ENCODE measurements at places on chromosomes 5 and 9.

DNA sequence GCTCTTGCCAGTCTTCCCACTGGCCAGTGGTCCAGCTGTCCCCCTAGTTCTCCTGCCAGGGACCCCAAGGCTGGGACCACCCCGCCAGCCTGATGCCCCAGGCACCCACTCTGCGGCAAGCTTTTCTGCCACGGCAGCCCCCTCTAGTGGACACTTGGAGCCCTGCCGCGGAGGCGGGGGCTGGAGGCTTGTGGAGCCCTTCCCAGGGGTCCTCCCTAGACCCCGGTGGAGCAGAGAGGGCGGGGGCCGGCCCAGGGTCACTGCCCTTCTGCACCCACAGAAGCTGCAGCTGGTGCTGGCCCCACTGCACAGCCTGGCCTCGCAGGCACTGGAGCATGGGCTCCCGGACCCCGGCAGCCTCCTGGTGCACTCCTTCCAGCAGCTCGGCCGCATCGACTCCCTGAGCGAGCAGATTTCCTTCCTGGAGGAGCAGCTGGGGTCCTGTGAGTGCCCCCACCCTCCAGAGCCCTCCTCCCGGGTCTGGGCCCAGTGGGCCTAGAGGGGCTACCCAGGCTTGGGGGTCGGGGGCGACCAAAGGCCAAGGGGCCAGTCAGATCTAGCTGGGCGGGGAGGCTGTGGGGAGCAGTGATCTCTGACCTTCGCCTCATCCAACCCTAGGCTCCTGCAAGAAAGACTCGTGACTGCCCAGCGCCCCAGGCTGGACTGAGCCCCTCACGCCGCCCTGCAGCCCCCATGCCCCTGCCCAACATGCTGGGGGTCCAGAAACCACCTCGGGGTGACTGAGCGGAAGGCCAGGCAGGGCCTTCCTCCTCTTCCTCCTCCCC is 9.1 kb downstream of the EGFL7 start:
- DNase-seq = peak; percentile 26

DNA sequence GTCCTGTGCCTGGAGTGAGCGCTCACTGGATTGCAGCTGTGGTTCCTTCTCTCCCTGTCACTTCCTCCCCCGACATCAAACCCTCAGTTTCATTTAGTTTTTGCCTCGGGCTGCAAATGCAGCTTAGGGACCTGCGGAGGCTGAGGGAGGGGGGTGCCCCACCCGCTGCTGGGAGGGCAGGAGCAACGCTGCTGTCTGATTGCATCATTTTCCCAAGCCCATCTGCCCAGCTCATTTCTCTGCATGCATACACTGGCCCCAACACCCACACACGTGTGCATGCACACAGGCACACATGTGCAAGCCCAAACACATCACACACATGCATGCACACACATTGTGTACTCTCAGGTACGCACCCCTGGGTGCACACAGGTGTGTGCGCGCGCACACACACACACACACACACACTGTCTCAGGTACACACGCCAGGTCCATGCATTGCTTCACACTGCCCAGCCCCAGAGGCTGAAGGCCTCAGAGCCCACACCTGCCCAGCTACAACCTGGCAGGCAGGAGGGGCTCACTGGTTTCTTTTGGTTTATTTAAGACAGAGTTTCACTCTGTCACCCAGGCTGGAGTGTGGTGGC is 3.4 kb downstream of the ASS1 start:
- peak; percentile 38 for DNase-seq

GRCh38 chr5:59098743-59099142 is 515.9 kb downstream of the RAB3C start:
- DNase-seq = no peak

DNA sequence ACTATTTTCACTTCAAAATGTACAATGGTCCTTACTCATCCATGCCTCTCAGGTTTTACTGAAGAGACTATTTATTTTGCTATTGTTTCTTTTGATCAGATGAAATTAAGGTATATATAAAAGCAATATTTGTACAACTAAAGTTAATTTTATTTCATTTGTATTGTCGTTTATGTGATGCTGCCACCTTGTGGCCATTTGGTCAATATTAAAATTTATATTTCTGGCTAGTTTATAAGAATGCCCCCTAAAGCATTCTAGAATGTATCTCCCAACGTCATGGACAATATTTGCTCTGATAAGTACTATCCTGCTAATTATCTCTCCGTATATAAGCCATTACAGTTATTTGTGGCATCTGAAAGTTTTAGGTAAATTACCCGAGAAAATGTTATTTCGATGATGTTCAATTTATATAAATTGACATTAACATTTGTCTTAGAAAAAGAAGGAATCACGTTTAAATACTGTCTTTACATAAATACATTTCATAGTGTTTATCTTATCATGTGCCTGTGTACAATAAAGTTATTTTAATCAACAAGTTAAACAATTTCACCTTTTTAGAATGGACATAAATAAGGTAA is 680.0 kb downstream of the TAF11L14 start:
- DNase-seq = no peak

- no peak for DNase-seq
These were observed 15.9 kb upstream of the GPX3 start for GRCh38 chr5:151004499-151004898.

DNA sequence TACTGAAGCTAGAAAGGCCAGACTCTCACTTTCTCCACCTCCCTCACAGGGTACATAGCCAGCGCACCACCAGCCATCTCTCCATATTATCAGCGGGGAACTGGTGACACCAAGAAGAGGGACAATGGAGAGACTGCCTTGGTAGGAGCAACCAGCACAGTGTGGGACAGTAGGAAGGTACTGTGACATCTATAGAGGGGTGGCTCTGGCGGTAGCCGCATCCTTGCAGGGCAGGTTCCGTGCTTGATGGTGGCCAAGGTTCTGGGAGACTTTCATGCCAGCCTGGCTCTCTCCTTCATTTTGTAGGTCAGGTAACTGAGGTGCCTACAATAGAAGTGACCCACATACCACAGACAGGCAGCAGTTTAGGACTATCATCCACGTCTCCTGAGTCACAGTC is 65.5 kb upstream of the SMIM23 start:
- DNase-seq = no peak

DNA sequence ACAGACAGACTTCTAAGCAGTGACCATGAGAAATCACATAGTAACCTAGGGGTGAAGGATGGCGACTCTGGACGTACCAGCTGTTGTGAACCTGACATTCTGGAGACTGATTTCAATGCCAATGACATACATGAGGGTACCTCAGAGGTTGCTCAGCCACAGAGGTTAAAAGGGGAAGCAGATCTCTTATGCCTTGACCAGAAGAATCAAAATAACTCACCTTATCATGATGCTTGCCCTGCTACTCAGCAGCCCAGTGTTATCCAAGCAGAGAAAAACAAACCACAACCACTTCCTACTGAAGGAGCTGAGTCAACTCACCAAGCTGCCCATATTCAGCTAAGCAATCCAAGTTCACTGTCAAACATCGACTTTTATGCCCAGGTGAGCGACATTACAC is 38.0 kb upstream of the CCDC152 start:
- DNase-seq = no peak

GRCh38 chr9:5846501-5846921 is 13.6 kb upstream of the ERMP1 start:
- no peak for DNase-seq

DNA sequence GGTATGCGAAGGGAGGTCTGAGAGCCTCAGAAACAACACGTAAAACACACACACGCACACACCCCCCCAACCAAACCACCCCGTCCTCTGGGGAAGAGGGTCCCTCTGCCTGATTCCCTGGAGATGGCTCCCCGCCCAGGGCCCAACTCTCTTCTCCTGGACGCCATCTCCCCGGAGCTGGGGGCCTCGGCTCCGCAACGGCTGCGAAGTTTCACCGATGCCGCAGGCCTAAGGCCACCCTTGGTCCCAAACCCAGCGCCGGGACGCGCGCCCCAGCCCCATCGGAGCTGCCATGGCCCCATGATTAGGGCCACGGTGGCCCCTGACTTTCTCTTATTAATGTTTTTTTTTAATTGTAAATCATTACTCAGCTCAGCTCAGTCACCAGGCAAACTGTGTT is 181.4 kb upstream of the TBCA start:
- DNase-seq = no peak

DNA sequence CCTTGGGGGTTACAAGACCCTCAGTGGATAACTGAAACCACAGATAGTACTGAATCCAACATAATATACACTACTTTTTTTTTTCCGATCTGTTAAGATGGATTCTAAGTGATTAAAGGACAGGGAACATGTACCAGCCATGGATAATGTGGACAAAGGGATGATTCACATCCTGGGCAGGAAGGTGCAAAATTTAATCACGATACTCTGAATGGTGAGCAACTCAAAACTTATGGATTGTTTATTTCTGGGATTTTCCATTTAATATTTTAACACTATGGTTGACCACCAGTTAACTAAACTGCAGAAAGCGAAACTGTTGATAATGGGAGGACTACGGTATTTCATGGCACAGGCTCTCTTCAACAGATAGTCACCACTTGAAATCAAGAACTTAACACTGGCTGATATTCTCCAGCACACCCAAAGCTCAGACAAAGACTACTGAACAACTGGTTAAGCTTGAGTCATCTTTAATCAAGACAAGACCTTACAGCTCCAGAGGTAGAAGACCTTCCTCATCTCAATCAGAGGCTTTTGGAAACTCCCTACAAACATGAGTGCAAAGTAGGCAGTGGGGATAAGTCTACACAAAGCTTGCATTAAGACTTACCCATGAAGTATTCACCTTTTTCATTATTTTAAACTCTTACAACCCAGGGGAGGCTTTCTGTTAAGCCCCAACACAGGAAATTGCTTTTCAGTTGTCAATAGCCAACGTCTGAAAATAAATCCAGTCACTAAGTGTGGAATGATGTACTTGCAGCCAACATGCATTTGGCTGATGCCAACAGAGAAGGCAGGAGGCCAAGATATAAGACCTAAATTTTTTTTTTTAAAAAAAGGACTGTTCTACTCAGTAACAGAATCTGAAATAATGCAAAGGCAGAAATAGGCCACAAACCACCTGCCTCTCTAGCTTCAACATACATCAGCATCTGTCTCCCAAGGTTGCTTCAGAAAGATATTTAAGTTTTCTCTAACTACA is 78.7 kb downstream of the ELAVL2 start:
- DNase-seq = no peak

- DNase-seq = no peak
These were observed 37.0 kb upstream of the RPS23 start for GRCh38 chr5:82314964-82315758.

GRCh38 chr9:567128-567746 is 274.3 kb upstream of the DMRT1 start:
- DNase-seq = no peak

DNA sequence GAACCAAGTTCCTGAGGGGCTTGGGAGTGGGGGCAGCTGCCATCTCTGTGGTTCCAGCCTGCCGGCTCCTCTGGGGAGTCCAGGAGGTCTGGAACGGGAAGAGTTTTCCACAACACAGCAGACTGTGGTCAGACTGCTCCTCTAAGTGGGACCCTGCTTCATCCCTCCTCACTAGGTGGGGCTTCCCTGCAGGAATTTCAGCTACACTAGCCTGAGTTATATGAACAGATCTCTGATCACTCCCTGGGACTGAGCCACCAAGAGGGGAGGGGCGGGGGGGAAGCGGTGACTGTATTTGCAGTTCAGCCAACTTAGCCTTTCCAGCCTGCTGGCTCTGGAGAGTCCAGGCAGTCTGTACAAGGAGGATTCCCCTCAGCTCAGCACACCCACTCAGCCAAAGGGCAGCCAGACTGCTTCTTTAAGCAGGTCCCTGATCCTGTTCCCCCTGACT is 19.4 kb downstream of the DTWD2 start:
- peak; percentile 67 for DNase-seq

- no peak for DNase-seq
These were observed 79.9 kb upstream of the FBXW11 start for GRCh38 chr5:172086194-172086975.

- DNase-seq = no peak
These were observed 51.6 kb upstream of the ZFR start for GRCh38 chr5:32496104-32496503.

GRCh38 chr5:159650803-159651202 is 265.5 kb upstream of the ADRA1B start:
- no peak for DNase-seq

DNA sequence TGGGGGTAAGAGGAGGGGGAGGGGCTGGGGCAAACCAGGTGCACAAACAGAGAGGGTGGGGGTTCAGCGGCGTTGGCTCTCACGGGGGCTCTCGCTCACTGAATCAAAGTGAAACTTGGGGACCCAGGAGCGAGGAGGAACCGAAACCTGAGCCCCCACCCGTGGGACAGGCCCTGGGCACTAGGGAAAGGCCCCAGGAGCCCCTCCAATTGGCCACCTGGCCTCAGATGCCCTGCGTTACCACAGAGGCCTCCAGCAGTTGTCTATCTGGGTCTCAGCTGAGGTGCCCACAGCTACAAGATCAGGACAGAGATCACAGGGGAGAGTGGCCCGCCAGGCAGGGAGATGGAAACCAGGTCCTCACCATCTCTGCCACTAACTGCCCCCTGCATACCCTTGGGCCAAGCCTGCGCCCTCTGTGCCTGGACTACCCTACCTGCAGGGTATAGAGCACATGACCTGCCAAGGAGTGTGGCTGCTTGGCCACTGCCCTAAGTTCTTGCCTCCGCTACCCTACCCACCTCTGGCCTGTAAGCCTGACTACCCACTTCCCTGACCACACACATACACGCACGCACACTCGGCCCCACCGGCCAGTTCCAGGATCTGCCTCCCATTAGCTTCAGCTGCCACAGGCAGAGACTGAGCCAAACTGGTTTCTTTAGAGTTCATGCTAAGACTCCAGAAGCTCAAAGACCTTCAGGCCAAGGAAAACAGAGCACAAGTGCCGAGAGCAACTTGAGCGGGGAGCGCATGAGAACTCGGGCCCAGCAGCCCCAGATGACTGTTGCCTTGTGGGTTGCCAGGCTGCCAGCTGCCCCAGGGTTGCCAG is 39.9 kb downstream of the PAX5 start:
- DNase-seq = no peak

DNA sequence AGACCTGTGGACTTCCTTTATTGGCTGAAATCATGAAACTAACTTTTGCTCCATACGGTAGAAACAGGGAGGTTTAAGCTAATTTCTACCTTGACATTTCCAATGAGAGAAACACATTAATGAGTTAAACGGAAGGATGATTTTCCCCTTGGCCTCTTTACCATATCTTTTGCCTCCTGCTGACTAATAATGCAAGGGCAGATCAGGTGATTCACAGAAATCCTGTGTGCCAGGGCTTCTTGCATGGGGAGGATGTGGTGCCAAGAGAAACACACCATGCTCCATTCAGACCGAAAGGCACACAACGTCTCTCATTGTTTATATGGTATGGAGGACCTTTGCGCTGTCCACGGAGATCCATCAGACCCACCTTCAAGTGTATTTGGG is 17.4 kb upstream of the PRLR start:
- peak; percentile 90 for DNase-seq

- DNase-seq = no peak
These were observed 2.8 kb downstream of the RAD17 start for GRCh38 chr5:69372394-69372793.

DNA sequence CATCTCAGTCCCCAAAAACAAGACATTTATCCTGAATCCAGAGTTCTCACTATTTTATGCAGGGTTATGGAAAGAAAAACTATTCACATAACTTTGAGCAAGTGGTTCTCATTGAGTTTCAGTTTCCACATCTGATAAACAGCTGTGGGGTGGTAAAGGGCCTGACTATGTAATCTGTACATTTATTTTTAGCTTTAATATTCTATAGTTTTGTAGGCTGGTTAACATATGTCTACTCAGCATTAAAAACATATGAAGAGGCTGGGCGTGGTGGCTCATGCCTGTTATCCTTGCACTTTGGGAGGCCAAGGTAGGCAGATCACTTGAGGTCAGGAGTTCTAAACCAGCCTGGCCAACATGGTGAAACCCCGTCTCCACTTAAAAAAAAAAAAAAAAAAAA is 301.5 kb upstream of the CCNG1 start:
- DNase-seq = no peak
